Mesenteric fat pad (tissue), 1 donor: ENCODE measurements at places on chromosomes 13 and 19.
A peak's percentile ranks its signal among the peaks of the same experiment; 100 is the strongest.

DNA sequence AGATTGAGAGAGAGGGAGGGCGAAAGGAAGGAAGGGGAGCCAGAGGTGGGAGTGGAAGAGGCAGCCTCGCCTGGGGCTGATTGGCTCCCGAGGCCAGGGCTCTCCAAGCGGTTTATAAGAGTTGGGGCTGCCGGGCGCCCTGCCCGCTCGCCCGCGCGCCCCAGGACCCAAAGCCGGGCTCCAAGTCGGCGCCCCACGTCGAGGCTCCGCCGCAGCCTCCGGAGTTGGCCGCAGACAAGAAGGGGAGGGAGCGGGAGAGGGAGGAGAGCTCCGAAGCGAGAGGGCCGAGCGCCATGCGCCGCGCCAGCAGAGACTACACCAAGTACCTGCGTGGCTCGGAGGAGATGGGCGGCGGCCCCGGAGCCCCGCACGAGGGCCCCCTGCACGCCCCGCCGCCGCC lies at the start of gene TNFSF11:
TSS of gene TNFSF11 (plus strand) at position 142 of the 400 bp plus-strand sequence. CDS start at position 294, 152 bp downstream.
- no peak for DNase-seq

- no peak for DNase-seq
Observed at GRCh38 chr19:383040-383439, 25.9 kb downstream of the C2CD4C start.

GRCh38 chr13:111388851-111389500 lies 68.5 kb downstream of the TEX29 start:
- DNase-seq: peak; percentile 76

GRCh38 chr13:27177852-27178251 lies 6.2 kb upstream of the USP12 start:
- DNase-seq: no peak

GRCh38 chr13:111288276-111288675 lies 32.2 kb upstream of the TEX29 start:
- no peak for DNase-seq
